Thoracic aorta (tissue), 2 donors: ENCODE measurements at places on chromosomes 11 and 22. TPM values are rescaled to one million over a fixed set of nuclear protein-coding genes. Genes with fewer than 3 reads are reported as not detected.
A peak's percentile ranks its signal among the peaks of the same experiment; 100 is the strongest.

The VSIG10L2 gene
- total RNA-seq = not detected

The ANGPTL5 gene
- 2.0 TPM for total RNA-seq

The SEC14L3 gene
- not detected for total RNA-seq

The RTCB gene
- total RNA-seq = 99.5 TPM

The SESN3 gene
- total RNA-seq = 41.3 TPM

The ADM gene
- total RNA-seq = 50.0 TPM

The CHST1 gene
- total RNA-seq = 48.7 TPM

- H3K36me3 ChIP-seq = no peaks in the 10 kb centered on the region
- no peak for DNase-seq
- H3K4me3 ChIP-seq = no peak overlapping the region
- H3K27ac ChIP-seq = no peak overlapping the region
- H3K4me1 ChIP-seq = no peaks in the 10 kb centered on the region
Observed at GRCh38 chr11:2747248-2748027, 47.6 kb upstream of the KCNQ1OT1 start.

- no peaks in the 10 kb centered on the region for H3K36me3 ChIP-seq
- DNase-seq = no peak
- H3K4me1 ChIP-seq = peaks cover 28% of the 10 kb centered on the region
- H3K4me3 ChIP-seq = no peak within 1 kb of the TSS
- no peaks in the 10 kb centered on the region for H3K27me3 ChIP-seq
Observed at GRCh38 chr11:63563201-63564055, at the start of gene PLAAT2. TSS of gene PLAAT2 (minus strand) at chr11:63563379. CDS start at chr11:63563324, 55 bp downstream.

DNA sequence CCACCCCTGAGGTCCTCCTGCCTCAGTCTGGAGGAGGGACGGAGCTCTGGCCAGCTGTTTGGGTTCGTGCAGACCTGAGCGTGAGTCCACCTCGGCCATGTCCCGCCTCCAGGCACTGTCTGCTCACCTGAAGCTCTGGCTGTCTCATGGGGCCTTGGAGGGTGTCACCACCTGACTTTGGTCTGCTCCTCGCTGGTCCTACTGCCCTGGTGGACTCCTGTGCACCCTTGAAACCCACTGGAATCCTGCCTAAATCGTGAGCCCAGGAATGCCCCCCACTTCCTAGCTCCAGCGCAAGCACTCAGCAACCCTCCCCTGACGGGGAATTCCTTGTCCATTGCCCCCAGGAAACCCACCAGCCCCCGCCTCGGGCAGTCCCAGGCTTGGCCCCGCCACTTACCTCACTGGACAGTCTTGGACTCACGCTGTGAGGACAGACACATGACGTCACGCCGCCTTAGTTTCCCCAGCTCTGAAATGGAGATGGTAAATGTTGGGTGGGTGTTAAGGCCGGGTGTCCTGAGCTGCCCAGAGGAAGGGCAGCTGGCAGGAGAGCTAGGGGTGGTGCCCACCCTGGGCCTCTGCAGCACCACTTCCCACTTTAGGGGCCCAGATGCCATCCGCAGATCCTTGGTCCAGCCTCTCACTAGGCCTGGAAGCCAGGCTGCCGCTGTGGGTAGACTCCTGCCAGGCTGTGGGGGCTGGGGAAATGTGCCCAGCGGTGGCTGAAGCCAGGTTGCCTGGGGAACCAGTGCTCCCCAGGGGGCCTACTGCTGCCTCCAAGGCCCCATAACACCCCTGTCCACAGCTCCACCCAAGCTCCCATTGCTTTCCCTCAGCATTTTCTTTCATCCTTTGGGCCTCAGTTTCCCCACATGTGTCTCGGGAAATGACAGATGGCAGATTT is 18.2 kb upstream of the TBX1 start:
- no peaks in the 10 kb centered on the region for H3K36me3 ChIP-seq
- no peaks in the 10 kb centered on the region for H3K27me3 ChIP-seq
- H3K4me3 ChIP-seq = no peak overlapping the region
- DNase-seq = no peak
- no peaks in the 10 kb centered on the region for H3K4me1 ChIP-seq

- no peak for DNase-seq
- no peaks in the 10 kb centered on the region for H3K27me3 ChIP-seq
- H3K4me1 ChIP-seq = peaks cover 42% of the 10 kb centered on the region
- peak overlapping the region; percentile 99 for H3K4me3 ChIP-seq
- H3K36me3 ChIP-seq = peaks cover 20% of the 10 kb centered on the region
Observed at GRCh38 chr11:119108146-119108856, 1.2 kb downstream of the C2CD2L start.

GRCh38 chr11:98979205-98979604 is 41.5 kb upstream of the CNTN5 start:
- no peaks in the 10 kb centered on the region for H3K27me3 ChIP-seq
- H3K4me3 ChIP-seq = no peak overlapping the region
- no peaks in the 10 kb centered on the region for H3K36me3 ChIP-seq
- DNase-seq = no peak
- no peaks in the 10 kb centered on the region for H3K4me1 ChIP-seq

DNA sequence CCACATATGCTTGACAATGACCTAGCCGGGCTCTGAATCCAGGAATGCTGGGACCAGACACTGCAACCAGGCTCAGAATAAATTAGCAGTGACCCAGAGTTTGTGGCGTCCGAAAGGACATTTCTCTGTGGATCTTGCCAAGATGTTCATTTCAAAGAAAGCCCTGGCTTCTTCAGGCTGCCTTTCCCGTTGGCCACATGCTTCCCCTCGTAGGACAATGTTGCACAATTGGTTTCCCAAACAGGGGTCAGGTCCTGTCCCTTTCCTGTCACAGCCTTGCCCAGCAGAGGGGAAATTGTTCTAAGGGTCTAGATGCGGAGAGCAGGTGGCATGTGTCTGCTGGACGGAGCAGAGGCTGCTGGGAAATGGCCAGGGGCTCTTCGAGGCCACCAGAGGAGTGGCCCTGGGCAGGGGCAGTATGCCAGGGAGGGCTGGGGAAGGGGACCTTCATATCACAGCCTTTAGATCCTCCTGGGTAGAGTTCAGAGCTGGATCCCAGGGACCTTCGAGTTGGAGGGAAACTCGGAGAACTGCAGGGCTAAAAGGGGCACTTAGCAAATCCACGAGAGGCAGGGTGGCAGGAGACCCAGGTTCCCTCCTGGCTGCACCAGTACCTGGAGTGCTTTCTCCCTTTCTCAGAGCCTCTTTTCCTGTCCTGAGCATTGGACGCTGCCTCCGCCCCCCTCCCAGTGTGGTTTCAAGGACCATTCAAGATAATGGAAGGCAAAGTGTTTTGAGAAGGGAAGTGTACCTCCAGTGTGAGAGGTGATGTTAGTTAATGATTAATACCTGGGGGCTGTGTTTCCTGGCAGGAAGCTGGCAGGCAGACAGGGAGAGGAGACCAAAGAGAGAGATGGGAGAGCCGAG is 42.3 kb downstream of the C11orf96 start:
- no peak for DNase-seq
- no peak overlapping the region for H3K4me3 ChIP-seq
- no peaks in the 10 kb centered on the region for H3K36me3 ChIP-seq
- peaks cover 18% of the 10 kb centered on the region for H3K4me1 ChIP-seq

- no peak for DNase-seq
- H3K27me3 ChIP-seq = no peaks in the 10 kb centered on the region
- no peaks in the 10 kb centered on the region for H3K36me3 ChIP-seq
- no peak overlapping the region for H3K27ac ChIP-seq
- H3K4me3 ChIP-seq = no peak overlapping the region
Observed at GRCh38 chr11:19536131-19536530, 176.5 kb upstream of the NAV2 start.

DNA sequence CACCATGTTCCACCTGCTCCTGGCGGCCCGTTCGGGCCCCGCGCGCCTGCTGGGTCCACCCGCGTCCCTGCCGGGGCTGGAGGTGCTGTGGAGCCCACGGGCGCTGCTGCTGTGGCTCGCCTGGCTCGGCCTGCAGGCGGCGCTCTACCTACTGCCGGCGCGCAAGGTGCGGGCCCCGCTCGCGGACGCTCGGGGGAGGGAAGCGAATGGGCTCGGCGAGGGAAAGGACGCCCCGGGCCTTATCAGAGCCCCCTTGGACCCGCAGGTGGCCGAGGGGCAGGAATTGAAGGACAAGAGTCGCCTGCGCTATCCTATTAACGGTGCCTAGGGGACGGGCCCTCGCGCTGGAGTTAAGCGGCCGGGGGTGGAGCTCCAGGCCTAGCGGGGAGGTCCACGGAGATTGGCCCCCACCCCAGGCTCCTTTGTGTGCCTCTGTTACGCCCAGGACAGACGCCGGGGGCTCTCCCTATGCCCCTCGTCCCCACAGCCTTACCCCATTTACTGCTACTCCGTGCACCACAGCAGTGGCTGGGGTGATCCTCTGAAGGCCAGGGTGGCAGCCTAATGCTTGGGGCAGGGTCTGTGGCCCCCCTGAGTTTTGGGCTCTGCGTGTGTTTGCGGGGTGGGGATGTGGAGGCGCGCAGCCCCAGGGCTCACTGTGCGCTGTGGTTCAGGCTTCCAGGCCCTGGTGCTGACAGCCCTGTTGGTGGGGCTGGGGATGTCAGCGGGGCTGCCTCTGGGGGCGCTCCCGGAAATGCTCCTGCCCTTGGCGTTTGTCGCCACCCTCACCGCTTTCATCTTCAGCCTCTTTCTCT is 1.1 kb downstream of the TM7SF2 start:
- H3K4me1 ChIP-seq = peaks cover 47% of the 10 kb centered on the region
- peaks cover 21% of the 10 kb centered on the region for H3K36me3 ChIP-seq
- DNase-seq = no peak
- H3K27me3 ChIP-seq = no peaks in the 10 kb centered on the region
